ENCODE measurements at places on chromosomes 5 and 9.

- DNase-seq: no peak
Measured at GRCh38 chr9:134037641-134038040, 12.4 kb downstream of the BRD3OS start.

GRCh38 chr9:123326662-123327093 is 29.3 kb upstream of the CRB2 start:
- DNase-seq: no peak

- no peak for DNase-seq
Measured at GRCh38 chr9:32978051-32978450, 23.4 kb downstream of the APTX start.

DNA sequence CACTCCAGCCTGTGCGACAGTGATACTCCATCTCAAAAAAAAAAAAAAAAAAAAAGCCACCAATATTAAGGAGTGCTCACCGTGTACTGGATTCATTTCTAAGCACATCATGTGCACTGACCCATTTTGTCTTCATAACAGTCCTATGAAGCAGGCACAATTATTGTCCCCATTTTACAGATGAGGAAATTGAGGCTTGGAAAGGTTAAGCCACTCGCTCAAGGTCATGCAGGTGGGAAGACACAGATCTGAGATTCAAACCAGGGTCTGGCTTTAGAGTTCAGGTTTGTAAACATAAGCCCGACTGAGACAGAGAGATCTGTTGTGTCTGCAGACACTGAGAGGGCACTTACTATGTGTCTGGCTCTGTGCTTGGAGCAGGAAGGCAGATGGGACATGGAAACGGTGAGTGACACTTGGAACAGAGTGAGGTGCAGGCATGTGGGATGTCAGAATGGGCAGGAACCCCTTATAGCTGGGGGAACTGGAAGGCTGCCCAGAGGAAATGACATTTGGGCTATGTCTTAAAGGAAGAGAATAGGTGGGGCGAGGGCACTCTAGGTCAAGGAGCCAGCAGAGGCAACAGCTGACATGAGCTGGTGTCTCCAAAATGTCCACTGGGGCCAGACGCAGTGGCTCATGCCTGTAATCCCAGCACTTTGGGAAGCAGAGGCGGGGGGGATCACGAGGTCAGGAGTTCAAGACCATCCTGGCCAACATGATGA is 69.9 kb downstream of the STK10 start:
- DNase-seq: no peak

DNA sequence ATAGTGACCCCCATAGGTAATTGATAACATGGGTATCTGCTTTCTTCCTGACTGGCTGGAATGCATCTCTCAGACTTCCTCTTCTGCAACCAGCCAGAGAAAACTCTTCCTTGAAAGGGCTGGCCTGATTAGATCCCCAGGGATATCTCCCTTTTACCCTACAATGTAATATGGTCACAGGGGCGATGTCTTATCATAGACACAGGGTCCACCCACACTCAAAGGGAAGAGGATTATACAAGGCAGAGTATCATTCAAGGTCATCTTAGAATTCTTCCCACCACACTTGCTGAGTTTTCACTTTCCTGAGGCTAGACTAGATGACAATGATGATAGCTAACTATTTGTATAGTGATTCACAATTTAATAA is 33.2 kb downstream of the TTLL11 start:
- DNase-seq: no peak

DNA sequence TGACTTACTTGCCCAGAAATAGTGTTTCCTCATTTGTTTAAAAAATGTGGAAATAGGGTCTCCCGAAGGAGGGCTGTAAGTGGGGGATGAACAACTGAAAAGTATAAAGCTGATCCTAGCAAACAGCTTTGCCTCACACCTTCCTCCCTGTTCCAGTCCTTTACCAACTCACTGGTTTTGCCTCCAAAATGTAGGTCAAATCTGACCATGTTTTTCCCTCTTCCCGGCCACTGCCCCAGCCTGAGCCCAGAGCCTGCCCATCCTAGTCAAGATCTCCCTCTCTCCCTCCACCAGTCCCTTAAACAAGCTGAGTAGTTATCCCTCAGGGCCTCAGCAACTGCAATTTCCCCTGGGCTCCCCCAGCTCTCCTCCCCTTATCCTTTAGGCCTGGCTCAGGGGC is 82.4 kb upstream of the FBXW11 start:
- DNase-seq: no peak

DNA sequence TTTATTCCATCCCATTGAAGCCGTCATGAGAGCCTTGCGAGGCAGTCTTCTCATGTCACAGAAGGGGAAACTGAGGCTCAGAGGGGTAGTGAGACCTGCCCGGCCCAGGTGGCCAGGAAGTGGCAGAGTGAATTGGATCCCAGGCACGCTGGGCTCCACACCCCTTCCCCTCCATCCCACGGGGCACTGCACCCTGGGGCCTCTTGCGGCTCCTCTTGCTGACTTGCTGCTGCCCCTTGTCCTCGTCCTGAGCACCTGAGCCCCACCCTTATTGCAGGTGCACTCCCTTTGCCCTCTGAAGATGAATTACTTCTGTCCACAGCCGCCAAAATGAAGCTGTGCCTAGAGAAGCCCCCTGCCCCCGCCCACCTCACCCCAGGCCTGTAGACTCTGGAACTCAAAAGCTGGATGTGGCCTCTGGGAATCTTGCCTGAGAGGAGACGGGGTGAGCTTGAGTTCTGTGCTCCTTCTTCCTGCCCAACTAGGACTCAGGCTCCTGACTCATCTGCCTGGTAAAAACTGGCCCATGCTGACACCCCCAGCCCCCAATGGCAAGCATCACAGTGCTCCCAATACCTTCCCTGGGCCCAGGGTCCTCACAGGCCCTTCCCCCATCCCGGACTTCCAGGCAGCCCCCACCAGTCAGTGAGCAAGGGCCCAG is 6.4 kb downstream of the NEURL1B start:
- no peak for DNase-seq

- no peak for DNase-seq
Measured at GRCh38 chr5:116358015-116358523, 216.6 kb downstream of the SEMA6A start.

All from non-pigmented ciliary epithelial cell (primary cell).